Suppressor macrophage (primary cell): ENCODE measurements at places on chromosomes 12 and 14.
A peak's percentile ranks its signal among the peaks of the same experiment; 100 is the strongest.

GRCh38 chr12:63495974-63496373, 172.3 kb downstream of the DPY19L2 start:
- DNase-seq = no peak

DNA sequence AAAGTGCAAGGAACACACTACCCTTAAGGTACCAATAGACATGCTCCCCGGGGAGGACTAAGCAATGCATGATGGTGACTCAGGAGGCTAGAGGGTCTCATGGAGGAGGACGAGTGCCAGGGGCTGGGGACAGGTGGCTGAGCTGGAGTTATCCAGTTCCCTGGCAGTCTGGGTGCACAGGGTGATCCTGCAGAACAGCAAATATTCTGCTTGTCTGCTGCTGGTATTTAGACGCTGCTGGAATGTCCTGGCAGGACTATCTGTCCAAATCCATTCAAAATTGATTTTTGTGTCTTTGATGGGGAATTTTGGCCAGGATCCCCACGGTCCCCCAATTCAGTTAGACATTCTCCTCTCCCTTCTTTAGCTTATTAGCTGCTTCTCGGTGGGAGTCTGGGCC, 138.7 kb downstream of the C12orf75 start:
- no peak for DNase-seq

GRCh38 chr12:89358805-89359204, 6.5 kb upstream of the DUSP6 start:
- no peak for DNase-seq

DNA sequence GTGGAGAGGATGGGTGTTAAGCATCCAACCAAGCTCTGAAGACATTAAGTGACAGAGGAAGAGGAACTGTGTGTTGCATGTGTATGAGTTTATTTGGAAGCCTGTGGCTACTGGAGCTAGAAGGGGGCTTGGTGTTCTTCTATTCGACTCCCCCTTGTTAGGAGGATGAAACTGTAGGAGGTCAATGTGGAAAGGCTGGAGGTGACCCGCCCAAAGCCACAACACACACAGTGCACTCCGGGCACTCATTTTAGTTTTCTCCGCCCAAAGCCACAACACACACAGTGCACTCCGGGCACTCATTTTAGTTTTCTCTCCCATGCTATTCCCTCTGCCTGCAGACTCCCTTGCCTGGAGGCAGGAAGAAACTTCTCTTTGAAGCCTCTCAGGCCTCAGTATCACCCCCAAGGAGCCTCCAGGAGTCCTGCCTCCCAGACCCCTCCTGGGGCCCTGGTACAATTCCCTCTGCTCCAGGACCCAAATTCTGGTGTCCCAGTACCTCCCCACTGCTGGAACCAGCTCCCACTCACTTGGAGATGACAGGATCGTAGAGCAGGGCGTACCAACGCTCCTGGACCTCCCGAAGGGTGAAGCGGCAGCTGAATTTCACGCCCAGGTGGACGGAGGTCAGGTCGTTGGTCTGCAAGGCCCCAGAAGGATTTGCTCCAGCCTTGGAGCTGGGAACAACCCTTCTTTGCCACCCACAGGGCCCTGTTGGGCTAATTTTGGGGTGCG, 3.8 kb downstream of the MCRS1 start:
- DNase-seq = no peak

- no peak for DNase-seq
Observed at GRCh38 chr14:70563869-70564268, 29.1 kb upstream of the ADAM20 start.

DNA sequence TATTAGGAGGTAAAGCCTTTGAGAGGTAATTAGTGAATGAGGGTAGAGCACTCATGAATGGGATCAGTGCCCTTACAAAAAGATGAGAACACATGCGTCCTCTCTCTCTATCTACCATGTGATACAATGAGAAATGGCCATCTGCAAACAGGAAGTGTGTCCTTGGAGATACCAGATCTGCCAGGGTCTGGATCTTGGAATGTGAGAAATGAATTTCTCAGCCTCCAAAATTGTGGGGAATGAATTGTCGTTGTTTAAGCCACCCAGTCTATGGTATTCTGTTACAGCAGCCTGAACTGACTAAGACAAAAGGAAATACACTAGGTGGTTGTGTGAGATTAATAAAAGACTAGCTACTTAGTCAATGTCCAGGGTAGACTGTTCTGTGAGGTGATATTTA, 366.6 kb downstream of the NELL2 start:
- DNase-seq = no peak

GRCh38 chr12:66367015-66367667, 64.8 kb downstream of the HELB start:
- DNase-seq = no peak

GRCh38 chr12:122013791-122014590, 7.7 kb upstream of the BCL7A start:
- no peak for DNase-seq

DNA sequence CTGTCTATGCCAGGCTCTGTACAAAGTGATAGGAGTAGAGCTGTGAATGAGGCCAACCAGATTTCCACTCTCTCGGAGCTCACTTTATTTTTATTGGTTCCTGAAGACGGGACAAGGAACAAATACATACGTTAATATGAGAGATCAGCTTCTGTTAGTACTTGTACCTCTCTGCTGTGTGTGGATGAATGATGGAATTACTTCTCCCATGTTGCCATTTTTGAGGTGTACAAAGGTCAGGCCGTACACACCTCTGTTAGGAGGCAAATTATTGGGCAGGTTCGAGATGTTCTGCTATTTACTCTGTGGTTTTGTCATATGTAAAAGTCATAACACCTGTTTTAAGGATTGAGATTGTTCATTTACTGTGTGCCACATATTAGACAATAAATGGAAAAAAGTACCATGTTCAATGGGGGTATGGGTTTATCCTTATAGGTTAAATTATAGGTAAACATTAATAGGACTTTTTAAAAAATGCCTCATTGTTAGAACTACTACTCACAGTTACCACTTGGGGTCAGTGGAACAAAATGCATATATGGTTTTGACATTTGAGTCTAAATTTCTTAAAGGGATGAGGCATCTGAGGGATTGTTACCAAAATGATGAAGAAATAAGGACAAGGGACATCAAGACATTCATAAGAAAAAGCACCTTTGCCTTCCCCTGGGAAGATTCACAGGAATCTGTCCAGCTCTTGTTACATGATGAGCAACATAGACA, 26.9 kb downstream of the WBP11 start:
- DNase-seq = no peak

DNA sequence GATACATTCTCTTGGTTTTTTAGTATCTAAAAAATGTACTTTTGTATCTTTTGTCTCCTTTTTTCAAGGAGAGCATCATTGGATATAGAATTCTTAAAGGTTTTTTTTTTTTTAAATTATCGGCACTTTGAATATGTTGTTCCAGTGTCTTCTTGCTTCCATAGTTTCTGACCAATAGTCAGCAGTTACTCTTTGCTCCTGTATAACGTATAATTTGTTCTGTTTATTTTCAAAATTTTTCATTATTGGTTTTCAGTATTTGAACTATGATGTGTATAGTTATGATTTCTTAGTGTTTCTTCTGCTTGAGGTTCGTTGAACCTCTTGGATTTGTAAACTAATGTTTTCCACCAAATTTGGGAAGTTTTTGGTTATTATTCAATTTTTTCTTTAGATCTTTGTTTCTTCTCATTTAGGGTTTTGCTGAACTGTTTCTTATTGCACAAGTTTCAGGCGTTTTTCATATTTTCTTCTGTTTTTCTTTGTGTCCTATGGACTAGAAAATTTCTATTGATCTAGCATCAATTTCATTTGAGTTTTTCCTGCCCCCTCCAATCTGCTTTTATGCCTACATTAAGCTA, 93.9 kb downstream of the PLBD1 start:
- DNase-seq = no peak

GRCh38 chr12:55908726-55909512, 18.8 kb downstream of the PYM1 start:
- no peak for DNase-seq

GRCh38 chr12:104182144-104182543, 33.4 kb upstream of the TXNRD1 start:
- no peak for DNase-seq

DNA sequence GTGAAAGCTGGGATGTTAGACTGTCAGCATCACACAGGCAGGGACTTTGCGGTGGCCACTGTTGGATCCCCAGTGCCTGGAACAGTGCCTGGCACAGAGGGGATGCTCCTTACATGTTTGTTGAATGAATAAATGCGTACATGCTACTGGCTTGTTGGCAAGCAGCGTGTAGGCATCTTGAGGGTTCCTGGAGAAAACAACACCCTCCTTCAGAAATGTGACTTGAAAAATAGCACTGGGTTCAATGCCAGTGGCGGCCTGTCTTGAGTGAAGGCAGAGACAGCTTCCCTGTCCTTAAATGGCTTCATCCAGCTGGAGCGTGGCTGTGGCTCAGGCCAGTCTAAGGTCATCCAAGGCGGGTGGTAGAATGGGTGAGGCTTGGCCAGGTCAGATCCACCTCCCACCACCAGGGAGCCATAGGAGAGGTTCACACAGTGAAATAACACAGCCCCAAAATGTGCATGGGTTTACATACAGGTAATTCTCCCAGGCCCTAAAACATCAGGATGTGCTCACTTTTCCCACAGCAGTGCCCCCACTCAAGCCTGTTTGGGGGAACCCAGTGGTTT, 171.4 kb downstream of the PHETA1 start:
- DNase-seq = no peak

DNA sequence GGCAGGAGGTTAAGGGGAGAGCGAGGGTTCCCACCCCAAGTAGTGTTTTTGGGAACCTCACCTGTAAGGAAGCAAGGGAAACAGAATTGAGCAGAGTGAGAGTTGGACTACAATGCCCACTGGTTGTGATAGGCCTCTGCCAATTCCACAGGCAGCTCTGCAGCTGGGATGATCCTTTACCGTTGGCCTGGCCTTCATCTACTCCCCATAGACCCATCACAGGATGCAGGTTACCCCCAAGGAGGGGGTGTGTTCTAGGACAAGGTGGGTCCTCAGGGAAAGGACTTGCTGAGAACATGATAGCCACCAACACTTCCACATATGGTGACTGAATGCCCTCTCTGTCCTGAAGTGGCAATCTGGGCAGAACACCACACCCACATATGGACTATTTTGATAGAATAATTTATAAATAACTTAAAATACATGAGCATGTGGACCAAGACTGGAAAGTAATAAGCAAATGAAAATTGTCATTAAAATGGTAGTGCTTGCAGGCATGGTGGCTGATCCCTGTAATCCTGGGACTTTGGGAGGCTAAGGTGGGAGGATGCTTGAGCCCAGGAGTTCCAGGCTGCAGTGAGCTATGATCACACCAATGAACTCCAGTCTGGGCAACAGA, 8.4 kb downstream of the PHLDA1 start:
- no peak for DNase-seq

GRCh38 chr12:104575442-104576186, 118.9 kb downstream of the CHST11 start:
- peak; percentile 65 for DNase-seq

DNA sequence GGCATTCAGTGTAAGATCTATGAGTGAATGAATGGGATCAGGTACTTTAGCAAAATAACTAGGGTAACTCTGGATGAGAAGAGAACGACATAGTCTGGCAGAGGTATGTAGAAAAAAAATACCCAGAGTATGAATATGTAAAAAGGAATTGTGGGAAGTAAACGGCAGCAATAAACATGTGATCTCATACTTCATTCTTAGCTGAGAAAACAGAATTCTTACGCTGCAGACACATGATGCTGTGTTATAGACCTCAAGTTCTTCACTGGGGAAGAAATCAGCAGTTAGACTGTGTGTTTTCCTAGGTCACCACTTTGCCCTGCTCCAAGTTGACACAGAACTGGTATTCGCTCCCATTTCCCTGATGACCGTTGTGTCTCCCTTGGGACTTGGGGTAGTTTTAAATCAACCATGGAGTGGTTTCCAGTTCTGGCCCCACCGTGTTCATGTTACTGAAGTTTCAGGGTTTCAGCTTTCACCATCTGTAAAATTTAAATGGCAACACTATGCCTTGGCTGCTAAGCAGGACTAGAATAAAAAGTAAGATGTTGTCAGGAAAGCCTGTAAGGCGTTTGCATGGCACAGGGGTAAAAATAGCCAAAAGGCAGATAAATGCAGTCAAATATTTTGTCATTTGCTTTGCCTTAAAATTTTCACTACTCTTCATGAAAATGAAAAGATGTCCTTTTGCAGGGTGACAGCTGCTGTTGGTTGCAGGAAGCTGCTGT, 223.7 kb downstream of the PELI2 start:
- DNase-seq = peak; percentile 29

- no peak for DNase-seq
Observed at GRCh38 chr12:30877105-30877875, 49.3 kb upstream of the TSPAN11 start.

- DNase-seq = no peak
Observed at GRCh38 chr12:53652366-53652765, 23.5 kb downstream of the ATP5MC2 start.

DNA sequence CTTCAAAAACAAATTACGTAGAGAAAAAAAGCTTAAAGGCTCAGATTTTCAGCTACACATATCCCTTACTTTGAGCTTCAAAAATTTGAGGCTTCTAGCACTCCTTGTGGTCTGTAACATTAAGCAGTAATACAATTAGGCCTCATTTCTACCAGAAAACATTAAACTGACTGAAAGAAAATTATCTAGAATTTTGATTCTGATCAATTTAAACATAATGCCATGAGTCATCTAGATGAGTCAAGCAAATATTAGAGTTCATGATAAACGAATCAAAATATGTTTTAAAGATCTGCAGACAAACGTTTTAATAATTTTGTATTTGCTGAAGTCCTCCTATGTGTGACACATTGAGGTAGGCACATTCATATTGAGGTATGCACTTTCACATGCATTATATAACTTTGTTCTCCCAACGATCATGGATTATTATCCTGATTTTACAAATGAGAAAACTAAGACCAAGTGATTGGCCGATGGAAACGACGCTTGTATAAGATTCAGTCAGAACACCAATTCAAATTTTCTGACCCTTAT, 4.3 kb downstream of the OSBPL8 start:
- no peak for DNase-seq

- DNase-seq = no peak
Observed at GRCh38 chr14:35337269-35338255, 45.4 kb downstream of the PSMA6 start.

DNA sequence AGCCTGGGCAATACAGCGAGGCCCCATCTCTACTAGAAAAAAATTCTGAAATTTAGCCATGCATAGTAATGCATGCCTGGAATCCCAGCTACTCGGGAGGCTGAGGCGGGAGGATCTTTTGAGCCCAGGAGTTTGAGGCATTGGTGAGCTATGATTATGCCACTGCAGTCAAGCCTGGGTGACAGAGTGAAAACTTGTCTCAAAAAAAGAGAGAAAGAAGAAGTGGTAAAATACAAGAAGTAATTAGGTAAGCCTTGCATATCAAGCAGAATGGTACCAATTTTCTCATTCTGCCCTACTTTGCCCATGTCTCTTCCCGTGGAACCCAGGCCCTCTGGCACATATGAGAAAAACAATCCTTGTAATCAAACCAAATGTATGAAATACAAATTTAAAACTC, 70.7 kb downstream of the SUSD6 start:
- DNase-seq = no peak
